ENCODE measurements at places on chromosomes 6 and 20. TPM values are rescaled to one million over a fixed set of nuclear protein-coding genes. Genes with fewer than 3 reads are reported as not detected.

MAP3K4 gene
- 42.8 TPM for total RNA-seq

TBXT gene
- not detected for total RNA-seq

PSMB1 gene
- 206 TPM for total RNA-seq

RAB44 gene
- total RNA-seq: 0.12 TPM

BNIP5 gene
- not detected for total RNA-seq
